ENCODE measurements at places on chromosomes 7 and 10.

DNA sequence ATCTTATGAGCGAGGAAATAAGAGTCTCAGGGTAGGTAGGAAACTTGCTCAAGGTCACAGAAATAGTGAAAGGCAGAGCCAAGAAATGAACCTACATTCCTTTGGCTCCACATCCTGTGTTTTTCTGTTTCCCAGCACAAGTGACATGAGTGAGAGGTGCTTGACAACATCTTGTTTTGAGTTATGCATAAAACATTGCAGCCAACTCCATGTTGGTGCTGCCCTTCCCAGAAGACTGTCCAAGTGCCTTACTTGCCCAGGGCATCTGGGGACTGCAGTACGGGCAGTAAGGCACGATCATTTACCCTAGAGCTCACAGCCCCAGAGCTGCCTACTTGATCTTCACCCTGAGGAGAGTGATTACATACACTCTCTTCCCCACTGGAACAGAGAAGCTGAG, 148.8 kb downstream of the NOC3L start:
- no peak for DNase-seq

GRCh38 chr7:73983437-73984164, 44.4 kb upstream of the ELN start:
- no peak for DNase-seq

GRCh38 chr10:22244001-22244400, 26.2 kb upstream of the EBLN1 start:
- DNase-seq, result peak; percentile 12

- DNase-seq, result no peak
These were observed 25.4 kb upstream of the CALU start for GRCh38 chr7:128713794-128714193.

GRCh38 chr10:11403116-11403515, 208.3 kb downstream of the USP6NL start:
- DNase-seq, result no peak

DNA sequence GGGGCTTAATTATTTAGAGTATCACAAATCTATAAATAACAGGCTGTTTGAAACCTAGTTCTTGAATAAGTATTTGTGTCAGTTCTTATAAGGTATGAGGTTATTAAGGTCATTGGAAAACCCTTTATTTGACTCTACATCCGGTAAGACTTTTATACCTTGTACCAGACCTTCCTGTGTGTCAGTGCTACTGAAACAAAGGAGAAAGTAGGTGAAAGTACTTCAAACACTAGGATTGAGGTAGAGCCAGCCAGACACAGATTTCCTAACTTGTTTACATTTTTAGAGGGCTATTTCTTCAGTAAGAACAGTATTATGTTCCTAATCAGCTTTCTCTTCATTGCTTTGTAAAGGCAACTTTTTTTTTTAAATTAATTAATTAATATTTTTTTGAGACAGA, 93.9 kb downstream of the ZNRF2 start:
- no peak for DNase-seq

DNA sequence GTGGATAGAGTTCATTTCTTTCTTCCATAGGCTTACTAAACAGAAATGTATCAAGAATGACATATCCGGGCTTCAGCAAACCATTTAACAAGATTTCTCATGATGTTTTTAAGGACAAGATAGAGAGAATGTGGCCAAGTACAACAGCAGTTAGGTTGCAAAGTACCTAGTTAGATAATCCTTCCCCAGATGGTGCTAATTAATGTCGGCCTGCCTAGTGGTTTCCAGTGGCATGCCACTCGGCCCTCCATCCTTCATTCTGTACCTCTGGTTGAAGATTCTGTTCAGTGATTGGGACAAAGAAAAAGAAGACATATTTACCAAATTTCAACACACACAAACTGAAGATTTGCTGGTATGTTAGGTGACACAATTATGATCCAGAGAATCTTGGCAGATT, 212.1 kb downstream of the MACC1 start:
- DNase-seq, result no peak

- no peak for DNase-seq
These were observed 95.3 kb downstream of the SEM1 start for GRCh38 chr7:96614154-96614867.

- DNase-seq, result no peak
These were observed 38.3 kb upstream of the PPP2R2D start for GRCh38 chr10:131862548-131862947.

GRCh38 chr10:96585736-96586418, 935 bp downstream of the TM9SF3 start:
- no peak for DNase-seq

GRCh38 chr10:116278846-116279245, 5.8 kb upstream of the GFRA1 start:
- DNase-seq, result peak; percentile 72
